ENCODE measurements at places on chromosomes 5 and 9.
A peak's percentile ranks its signal among the peaks of the same experiment; 100 is the strongest.

- DNase-seq = peak; percentile 29
These were observed 25.6 kb downstream of the ISOC1 start for GRCh38 chr5:129120158-129120581.

GRCh38 chr5:158868546-158868945 lies 231.2 kb downstream of the EBF1 start:
- no peak for DNase-seq

- no peak for DNase-seq
These were observed 75.0 kb upstream of the SLC1A1 start for GRCh38 chr9:4415281-4415680.

DNA sequence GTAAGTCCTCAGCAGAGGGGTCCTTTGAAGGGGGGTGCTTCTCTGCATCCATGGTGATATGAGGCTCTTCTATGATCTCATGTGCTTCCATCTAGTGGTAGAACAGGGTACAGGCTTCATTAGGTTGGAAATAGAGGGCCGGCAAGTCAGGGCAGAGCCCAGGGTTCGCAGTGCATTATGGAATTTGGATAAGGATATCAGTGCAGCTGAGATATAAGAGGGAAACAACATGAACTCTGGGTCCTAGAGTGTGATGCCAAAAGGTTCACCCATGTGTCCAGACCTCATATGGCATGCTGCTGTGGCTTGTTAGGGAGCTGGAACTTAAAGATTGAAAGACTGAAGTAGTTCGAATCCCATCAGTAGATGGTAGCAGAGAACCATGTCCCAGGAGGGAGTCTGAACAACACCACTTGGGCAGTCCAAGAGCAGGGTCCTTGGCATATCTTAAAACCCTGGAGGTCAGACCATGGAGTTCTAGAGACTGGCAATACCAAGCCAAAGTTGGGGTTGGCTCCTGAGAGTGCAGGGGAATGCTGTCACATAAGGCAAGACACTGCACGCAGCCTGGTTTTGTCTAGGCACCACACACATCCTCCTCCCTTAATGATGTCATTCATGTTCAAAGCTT lies 2.3 kb downstream of the FAM221B start:
- DNase-seq = no peak

- no peak for DNase-seq
These were observed 11.0 kb downstream of the UBAC1 start for GRCh38 chr9:135950135-135950682.

- DNase-seq = peak; percentile 77
These were observed 56.7 kb downstream of the MAPKAP1 start for GRCh38 chr9:125650271-125650737.

DNA sequence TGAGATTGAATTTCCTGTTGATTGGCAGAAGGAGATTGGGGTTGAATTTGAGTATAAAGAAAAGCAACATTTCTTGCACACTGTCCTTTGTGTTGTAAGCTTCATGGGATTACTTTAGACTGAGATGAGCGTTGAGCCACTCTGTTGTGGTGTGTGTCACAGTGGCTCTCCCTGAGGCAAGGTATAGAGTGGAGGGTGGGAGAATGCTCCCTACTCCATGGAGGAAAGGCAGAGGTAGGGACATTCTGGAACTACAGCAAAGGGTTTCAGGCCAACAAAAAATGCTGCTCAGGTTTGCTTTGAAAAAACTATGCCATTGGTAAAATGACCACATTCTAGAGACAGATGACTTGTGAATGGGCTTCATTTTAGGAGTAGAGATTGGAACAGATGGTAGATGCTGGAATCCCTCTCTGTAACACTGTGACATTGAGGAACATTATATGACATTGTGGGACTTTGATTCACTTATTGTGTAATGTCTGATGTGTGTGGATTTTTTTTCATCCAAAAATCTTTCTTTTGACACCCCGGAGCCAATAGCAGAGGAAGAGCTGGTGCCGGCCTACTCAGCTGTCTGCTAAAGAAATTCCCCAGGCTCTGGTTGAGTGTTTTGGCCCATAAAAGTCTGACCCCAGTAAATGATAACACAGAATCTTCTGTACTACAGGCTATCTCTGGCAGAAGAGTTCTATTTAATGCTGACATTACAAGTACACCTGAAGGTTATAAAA lies 6.2 kb upstream of the CEP120 start:
- no peak for DNase-seq

- DNase-seq = no peak
These were observed 276.0 kb upstream of the TMEM161B start for GRCh38 chr5:88544671-88545070.

GRCh38 chr5:142309747-142310318 lies 15.0 kb downstream of the SPRY4 start:
- DNase-seq = no peak

DNA sequence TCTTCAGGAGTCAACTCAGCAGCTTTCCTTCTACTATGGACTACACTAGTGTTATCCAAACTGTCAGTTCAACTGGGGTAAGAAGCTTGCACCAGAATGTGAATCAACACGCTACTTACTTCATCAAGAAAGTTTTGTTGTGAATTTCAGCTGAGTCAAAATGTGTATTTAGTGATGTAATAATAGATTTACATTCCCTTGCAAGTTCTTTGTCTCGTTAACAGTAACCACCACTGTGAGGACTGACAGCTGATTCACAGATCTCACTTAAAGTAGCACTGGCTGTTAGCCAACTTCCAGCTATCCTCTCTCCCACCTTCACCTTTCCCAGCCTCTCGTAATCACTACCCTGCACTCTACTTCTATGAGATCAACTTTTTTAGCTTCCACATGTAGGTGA lies 445.3 kb downstream of the NTRK2 start:
- no peak for DNase-seq

GRCh38 chr9:134222018-134222573 lies 57.7 kb upstream of the RNU6ATAC start:
- DNase-seq = no peak

DNA sequence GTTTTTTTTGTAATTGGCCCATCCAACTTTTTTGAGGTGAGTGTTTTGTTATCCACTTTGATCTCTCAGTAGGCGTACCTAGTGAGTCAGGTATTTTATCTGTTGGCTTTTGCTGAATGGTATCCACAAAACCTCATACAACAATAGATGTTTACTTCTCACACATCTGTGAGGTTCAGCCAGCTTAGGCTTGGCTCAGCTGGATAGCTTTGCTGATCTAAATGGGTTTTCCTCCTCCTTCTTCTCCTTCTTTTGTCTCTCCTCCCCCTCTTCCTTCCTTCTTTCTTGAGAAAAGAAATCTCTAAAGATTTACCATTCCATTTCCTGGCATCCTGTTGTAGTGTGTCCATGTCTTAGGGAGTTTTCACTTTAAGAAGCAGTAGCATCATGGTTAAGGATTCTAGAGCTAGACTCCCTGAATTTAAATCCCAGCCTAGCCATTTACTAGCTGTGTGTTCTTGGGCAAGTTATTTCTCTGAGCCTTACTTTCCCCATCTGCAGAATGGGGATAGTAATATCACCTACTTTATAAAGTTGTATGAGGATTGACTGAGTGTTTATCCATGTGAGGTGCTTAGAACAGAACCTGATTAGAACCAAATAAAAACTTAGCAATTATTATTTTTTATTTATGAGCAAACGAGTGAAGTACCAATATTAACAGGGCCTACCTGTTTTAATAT lies 126.3 kb downstream of the ARHGAP26 start:
- DNase-seq = no peak

GRCh38 chr9:4225291-4226028 lies 74.4 kb downstream of the GLIS3 start:
- DNase-seq = no peak

GRCh38 chr5:6467591-6467990 lies 18.9 kb downstream of the UBE2QL1 start:
- DNase-seq = no peak

DNA sequence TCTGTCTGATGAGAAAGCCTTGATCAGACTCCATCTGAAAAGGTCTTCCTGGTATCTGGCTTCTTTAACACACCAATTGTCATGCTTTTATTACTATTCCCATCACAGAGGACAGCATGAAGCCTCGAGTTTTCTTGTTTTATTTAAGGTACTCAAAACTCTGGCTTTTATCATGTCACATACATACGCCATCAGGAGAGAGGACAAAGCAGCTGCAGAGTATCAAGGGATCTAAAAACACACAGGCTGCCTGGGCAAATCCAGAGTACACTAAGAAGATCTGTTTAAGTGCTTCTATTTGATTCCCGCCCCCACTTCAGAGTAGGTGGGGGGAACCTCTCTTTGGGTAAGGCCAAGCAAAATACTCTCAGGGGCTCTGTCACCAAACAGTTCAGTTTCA lies 277.2 kb downstream of the SPOCK1 start:
- DNase-seq = no peak

DNA sequence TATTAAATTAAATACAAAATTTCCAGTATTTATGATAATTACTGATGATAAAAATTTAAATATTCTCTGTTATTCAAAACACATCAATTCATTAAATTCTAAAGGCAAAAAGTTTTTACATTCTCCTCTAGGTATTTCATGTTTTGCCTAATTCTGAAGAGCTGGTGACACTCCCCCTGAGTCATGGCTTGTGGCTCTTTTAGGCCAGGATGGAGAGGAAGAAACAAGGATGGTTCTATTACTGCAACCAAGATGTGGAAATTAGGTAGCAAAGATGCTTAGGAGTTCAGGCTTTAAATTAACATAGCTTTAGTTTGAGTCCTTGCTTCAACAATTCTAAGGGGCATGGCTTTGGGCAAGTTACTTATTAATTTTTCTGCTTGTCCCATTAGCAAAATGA lies 1295.8 kb downstream of the EFNA5 start:
- DNase-seq = no peak

GRCh38 chr9:105233873-105234272 lies 10.6 kb upstream of the SLC44A1 start:
- DNase-seq = no peak

DNA sequence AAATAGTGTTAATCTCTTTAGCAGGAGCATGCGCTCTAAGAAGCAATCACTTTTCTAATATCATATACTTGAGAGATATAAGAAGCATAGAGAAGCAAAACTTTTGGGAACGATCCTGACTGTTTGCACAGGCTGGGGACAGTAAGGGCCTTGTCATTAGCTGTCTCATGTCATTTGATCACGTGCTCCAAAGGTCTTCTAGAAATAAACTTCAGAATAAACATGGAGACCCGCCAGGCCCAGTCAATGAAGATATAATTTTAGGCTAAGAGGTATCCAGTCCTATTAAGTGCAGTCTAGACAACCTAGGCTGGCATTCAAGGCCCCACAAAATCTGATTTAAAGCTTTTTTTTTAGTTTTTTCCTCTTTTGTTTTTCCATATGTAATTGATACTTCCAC lies 111.0 kb upstream of the APC start:
- no peak for DNase-seq

GRCh38 chr5:150285114-150285513 lies 4.5 kb downstream of the CAMK2A start:
- DNase-seq = no peak

DNA sequence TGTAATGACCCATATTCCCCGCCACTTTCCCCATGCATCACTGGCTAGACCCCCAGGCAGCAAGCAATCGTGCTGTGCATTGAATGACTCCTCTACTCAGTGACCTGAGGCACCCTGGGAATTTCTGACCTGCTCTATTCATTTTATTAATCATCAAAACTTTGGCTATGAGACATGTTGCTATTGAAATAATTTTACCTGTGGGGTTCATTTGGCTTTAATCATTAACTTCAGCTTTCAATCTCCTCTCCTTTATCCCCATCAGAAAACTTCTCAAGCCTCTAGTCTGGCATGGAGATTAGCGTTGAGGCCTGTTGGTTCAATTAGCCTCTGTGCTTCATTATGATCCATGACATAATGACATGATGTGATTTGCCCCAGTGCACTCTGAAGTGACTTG lies 429.0 kb downstream of the ZNF608 start:
- DNase-seq = no peak

DNA sequence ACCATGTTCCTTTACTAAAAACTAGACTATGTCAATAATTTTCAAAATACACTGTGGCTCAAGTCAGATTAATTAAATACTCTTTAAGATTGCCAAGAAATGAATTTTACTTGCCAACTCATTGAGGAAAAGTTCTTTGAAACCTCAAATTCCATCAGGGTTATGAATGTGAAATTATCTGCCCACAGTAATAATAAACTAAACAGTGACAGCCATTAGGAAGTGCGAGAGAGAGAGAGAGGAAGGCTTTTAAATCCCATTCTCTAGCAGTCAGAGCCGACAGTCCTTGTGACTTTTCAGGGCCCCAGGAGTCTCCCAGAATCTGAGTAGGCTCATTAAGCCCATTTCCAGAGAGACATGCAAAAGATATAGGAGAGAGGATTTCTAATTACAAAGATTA lies 236.1 kb downstream of the MARCHF11 start:
- DNase-seq = no peak

GRCh38 chr5:43121913-43122484 lies 1.3 kb downstream of the ZNF131 start:
- DNase-seq = no peak

- no peak for DNase-seq
These were observed 8.6 kb upstream of the OXCT1 start for GRCh38 chr5:41878643-41879478.

DNA sequence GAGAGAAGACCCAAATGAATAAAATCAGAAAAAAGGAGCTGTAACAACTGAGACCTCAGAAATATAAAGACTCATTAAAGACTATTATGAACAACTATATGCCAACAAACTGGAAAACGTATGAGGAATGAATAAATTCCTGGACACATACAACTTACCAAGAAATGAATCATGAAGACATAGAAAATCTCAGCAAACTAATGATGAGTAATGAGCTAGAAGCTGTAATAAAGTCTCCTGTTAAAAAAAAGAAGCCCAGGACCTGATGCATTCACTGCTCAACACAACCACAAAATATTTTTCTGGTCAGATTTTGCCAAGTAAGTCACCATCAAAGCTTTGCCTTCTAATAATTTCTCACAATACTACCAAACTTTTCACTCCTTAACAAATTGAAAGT lies 666.7 kb downstream of the LRRC70 start:
- no peak for DNase-seq

GRCh38 chr5:143758015-143758414 lies 53.9 kb upstream of the HMHB1 start:
- DNase-seq = no peak

- DNase-seq = no peak
These were observed 437.7 kb upstream of the KLF4 start for GRCh38 chr9:107927276-107927675.

- no peak for DNase-seq
These were observed 484.0 kb downstream of the ZNF608 start for GRCh38 chr5:124262470-124262869.

- DNase-seq = no peak
These were observed 95.5 kb upstream of the PTPN3 start for GRCh38 chr9:109593612-109594011.

DNA sequence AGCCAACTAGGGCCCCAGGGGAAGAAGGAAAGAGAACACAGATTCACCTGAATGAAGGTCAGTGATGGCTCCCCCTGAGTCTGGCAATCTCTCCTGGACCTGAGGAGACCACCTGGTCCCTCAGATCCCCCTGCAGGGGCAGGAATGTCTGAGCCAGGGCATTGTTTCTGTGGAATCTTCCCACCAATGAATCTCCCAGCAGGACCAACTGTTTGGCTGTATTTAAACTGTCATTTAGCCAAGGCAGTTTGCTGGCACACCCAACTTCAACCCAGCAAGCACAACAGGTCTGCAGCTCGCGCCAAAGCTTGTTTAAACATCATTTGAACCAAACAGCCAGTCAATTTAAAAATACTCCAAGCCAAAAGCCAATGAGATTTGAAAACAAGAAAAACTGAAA lies 92.6 kb downstream of the SH3TC2 start:
- DNase-seq = no peak

- no peak for DNase-seq
These were observed 34.5 kb downstream of the COL15A1 start for GRCh38 chr9:98978231-98978681.

Data from stimulated activated naive B cell treated with anti-CD40 and anti-IgM and Interleukin-4, amounts not matched to agents 10 μg/mL and 1 μg/mL and 100 μg/mL, for 72 hours (primary cell).